GM23248 (cell line): ENCODE measurements at places on chromosomes 3 and 15.

DNA sequence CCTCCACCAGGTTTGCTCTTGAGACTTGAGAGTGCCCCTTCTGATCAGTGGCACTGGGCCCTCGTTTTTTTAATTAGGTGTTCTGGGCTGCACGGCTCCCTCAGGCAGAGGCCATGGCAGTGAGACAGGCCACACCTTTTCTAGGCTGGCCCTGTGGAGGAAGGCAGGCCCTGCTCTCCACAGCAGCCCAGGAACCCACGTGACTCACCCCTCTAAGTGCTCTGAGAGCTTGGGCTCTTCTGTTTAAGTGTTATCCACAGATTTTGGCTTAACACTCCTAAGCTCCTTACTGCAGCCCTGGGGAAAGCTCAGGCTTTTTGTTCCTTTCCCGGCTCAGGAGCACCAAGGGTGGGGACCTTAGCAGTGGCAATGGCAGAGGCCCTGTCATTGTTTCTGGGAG, 463.2 kb upstream of the GBE1 start:
- no peak for DNase-seq

GRCh38 chr3:160471892-160472291, 22.3 kb upstream of the TRIM59 start:
- DNase-seq, result no peak

DNA sequence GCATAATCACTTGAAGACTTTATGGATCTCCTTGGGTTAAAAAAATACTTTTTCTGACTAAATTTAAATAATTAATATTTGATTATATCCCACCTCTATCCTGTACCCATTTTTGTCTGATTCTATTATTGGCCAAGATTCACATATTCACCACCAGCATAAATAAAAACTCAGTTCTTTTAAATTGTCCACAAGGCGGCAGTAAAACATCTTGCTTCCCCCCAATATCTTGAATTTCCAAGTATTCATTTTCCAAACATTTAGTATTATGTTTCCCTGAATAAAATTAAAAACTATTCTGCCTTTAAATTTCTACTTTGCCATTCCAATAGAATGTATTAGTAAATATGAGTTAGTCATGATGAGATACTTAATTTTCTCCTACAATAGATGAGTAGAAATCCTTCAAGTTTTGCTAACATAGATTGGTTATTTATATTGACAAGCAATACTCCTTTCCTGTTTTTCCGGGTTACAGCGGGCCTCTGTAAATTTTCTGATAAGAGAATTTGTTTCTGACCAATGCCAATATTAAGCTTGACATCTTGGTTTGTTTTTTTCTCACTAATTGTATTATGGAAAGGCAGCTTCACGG, 218.7 kb upstream of the MDFIC2 start:
- peak; percentile 55 for DNase-seq

DNA sequence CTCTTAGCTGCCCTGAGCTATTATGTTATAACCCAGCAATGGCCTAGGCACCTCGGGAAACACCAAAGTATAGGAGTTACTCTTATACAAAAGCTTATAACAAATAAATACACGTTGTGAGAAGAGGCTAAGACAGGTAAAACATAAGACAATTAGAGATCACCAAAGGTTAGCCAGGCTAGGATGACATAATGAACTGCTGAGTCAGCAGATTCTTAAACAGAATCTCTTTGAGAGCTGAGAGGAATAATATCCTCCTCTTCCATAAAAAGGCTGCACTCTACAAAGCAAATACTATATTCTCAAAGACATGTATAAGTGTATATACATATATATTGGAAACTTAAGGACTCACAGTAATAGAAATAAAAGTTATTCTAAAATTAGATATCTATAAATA, 37.2 kb downstream of the GOLIM4 start:
- no peak for DNase-seq

GRCh38 chr3:160218136-160218535, 7.1 kb upstream of the C3orf80 start:
- DNase-seq, result no peak
